ENCODE measurements at places on chromosomes 12 and 14.

DNA sequence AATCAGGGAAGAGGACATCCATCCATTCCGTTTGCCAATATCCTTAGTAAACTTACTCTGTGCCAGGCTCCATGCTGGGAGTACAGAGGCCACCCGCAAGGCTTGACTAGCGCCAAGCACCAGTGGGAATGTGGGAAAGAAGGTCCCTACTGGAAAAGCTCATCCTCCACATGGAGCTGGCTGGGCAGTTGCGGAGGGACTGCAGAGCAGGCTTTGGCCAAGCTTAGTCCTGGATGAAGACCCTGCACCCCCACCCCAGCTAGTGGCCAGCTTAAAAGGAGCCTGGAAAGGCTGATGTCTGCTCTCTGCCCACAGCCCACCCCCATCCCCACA lies 22.4 kb upstream of the EIF2B2 start:
- DNase-seq, result no peak

GRCh38 chr12:3161861-3162260 lies 84.7 kb downstream of the TSPAN9 start:
- no peak for DNase-seq

GRCh38 chr14:68682166-68683103 lies 110.4 kb downstream of the ZFP36L1 start:
- no peak for DNase-seq

GRCh38 chr14:22974530-22975313 lies 7.6 kb downstream of the AJUBA start:
- no peak for DNase-seq

DNA sequence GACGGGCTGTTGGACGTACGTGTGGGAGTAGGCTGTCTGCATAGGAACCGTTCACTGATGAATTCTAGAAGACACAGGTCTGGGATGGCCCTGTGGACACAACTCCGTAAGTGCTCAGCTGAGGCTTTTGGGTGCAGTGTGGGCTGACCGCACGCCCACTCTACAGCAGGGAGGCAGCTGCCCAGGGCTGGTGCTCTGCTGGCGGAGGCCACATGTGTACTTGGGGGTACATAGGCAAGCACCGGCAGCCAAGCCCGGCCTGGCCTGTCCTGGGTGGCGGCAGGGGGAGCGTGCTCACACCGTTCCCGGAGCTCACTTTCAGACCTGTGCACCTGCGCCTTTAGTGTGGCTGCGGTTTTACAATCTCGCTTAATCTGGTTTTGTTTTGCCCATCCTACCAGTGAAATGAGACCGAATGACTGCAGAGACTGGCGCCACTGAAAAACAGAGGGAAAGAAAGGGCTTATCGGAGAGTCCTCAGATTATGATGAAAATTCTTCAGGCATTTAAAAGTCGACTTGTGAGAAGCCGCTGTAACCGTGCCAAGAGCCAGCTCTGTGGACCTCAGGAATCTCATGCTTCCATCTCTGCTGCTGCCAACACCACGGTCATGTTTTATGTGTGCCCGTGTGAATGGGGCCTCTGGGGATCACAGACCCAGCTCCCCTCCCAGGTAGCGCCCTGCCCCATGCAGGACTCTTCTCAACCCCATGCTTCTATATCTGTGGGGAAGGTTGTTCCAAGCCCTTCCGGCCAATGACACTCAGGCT lies 45.8 kb downstream of the SSH1 start:
- no peak for DNase-seq

- DNase-seq, result no peak
Measured at GRCh38 chr12:2382370-2383155, 329.8 kb downstream of the CACNA1C start.

DNA sequence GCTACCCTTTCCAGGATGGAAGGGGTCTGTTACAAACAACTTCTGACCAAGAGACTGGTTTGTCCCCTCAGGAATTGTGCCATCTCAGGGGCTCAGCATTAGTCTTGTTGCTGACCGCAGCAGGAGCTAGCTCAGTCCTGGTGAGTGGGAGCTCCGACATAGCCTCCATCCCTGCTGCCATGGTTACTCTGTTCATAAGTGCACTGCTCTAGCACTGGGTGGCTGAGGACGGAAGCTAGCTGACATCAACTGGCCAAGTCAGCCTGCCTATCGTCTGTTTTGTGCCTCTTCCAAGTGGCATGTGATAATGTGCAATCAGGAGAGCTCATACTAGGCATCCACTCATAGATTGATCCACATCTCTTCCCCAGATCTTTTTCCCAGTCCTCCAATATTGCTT lies 7.5 kb downstream of the SLC17A8 start:
- DNase-seq, result no peak

- DNase-seq, result no peak
Measured at GRCh38 chr14:23559010-23559925, 3.2 kb downstream of the THTPA start.
